ENCODE measurements at places on chromosomes 4 and X.

- no peak for DNase-seq
These were observed 773.2 kb upstream of the FTHL17 start for GRCh38 chrX:31845003-31845402.

GRCh38 chr4:104591510-104591911, 96.8 kb upstream of the CXXC4 start:
- DNase-seq: peak; percentile 77

- no peak for DNase-seq
These were observed 11.6 kb downstream of the SASH3 start for GRCh38 chrX:129791336-129791735.

GRCh38 chr4:20253735-20254409, 2.2 kb downstream of the SLIT2 start:
- DNase-seq: no peak

DNA sequence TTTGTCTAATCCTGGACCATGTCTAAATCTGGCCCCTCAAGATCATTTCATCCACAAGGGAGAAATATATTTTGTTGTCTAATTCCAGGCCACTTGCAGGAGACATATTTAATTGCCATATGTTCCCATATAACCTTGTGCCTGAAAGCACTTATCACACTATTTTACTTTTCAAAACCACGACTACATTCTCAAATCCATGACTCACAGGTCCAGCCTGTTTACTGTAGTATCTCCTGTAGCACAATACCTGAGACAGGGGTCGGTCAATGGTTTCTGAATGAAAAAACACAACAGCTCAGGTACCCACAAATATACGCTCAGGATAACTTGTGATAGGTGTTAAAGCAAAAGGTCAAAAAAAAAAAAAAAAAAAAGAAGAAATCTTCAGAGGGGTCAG, 60.9 kb downstream of the SEC24D start:
- DNase-seq: no peak

- peak; percentile 5 for DNase-seq
These were observed 151.8 kb downstream of the CCNG2 start for GRCh38 chr4:77308843-77309242.

- no peak for DNase-seq
These were observed 9.9 kb downstream of the FGG start for GRCh38 chr4:154602404-154603020.

GRCh38 chrX:67384403-67384802, 159.4 kb upstream of the AR start:
- DNase-seq: no peak

Data from NCI-H510A (cell line).